ENCODE measurements at places on chromosomes 3 and 15.

GRCh38 chr3:20511863-20512505, 326.0 kb upstream of the SGO1 start:
- DNase-seq: no peak

DNA sequence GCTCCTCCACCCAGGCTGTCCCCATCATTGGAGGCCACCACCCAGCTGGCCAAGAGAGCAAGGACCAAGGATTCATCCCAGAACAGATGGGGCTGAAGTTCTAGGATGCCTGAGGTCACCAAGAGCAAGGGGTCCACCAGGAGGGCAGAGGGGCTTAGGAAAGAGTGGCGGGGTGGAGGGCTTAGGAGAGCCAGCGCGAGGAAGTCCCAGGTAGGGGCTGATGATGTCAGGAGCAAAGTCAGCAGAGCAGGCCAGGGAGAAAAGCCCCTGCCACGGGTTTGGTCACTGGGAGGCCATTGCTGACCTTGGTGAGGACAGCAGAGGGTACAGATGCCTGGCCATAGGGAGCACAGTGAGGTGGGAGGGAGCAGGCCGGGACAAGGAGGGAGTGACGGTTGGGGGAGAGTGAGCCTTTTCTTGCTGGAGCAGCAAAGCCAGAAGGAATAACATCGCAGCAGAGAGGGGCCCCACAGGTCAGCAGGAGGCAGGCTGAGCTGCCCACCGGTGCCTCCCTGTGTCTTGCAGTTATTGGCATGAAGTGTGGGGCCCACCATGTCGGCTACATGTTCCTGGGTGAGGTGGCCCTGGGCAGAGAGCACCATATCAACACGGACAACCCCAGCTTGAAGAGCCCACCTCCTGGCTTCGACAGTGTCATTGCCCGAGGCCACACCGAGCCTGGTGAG, 5.2 kb downstream of the PARP3 start:
- DNase-seq: no peak

- no peak for DNase-seq
Measured at GRCh38 chr3:47890828-47891612, 88.1 kb downstream of the DHX30 start.

- no peak for DNase-seq
Measured at GRCh38 chr3:188332085-188332484, 178.1 kb downstream of the LPP start.

DNA sequence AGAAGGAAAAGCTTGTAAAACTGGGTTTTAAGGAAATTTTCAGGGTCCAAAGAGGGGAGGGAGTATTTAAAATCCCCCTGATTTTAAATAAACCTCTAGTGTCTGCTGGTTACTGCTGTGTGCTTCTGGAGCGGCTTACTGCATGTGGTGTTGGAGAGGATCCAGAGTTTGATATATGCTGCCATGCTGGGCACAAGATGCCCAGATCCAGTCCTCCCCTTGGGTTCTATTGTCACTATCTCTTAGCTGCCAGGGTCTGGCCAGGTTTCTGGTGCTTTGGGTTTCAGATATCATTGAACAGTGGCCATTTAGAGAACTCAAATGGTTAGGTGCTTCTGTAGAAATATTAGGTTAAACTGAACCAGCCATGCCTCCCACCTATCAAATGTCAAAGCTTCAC, 27.5 kb downstream of the MINAR1 start:
- no peak for DNase-seq

DNA sequence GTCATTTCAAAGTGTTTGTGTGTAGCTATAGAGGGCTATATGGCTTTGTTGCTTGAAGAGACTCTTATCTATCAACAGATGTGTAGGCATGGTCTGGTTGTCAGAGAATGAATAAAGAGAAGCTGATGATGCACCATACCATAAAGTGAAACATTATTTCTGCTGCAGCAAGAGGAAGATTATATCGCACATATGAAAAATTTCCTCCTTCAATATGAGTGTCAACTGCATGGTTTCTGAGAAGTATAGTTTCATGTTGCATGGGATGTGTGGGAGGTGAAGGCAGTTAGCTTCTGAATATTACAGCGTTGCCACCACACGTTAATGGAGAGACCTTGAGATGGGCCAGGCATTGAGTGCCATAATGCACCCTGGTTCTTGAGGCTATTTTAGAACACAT, 217.9 kb downstream of the SATB1 start:
- no peak for DNase-seq

DNA sequence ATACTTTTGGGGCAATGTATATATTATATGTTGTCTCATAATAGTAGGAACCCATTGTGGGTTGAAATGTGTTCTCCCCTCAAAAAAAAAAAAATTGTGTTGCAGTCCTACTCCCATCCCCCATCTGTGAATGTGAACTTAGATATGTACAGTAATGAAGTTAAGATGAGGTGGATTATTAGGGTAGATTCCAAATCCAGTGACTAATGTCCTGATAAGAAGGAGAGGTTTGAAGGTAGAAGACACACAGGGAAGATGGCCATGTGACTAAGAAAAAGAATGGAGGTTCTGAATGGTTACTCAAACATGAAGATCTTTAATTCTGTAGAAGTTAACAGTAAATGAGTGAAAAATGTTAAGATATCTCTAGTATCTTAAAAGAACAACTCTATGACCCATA, 3.0 kb upstream of the ATOSA start:
- no peak for DNase-seq

- no peak for DNase-seq
Measured at GRCh38 chr3:139470199-139470598, 6.1 kb downstream of the RBP2 start.

DNA sequence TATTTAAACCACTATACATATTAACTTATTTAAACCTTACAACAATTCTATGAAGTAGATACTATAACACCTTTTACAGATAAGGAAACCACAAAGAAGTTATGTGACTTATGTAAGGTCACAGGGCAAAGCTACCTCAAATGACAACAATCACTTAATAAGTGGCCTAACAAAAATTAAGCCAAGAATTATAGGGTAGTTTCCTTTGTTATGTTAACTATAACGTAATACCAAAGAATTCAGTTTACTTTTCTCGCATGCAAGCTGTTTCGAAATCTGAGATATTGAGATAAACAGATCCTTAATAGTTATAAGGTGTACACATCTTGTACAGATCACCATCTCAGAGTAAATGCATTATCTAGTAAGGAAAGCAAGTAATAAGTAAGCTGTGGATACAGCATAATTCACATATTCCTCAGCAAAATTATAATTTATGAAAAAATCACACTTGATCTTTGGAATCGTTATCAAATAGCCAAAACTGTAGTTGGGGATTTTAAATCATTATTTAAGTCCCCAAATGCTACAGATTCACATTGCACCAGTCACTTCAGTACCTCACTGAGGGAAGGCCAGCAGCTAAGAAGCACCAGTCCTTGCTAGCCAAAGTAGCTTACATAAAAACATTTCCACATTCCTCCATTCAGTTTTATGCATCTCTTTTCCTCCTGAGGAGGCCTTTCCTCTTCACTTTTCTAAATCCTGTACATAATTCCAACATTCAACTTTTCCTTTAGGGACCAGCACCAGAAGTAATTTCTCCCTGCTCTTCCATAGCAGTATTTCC, 226.8 kb downstream of the TBC1D5 start:
- no peak for DNase-seq

DNA sequence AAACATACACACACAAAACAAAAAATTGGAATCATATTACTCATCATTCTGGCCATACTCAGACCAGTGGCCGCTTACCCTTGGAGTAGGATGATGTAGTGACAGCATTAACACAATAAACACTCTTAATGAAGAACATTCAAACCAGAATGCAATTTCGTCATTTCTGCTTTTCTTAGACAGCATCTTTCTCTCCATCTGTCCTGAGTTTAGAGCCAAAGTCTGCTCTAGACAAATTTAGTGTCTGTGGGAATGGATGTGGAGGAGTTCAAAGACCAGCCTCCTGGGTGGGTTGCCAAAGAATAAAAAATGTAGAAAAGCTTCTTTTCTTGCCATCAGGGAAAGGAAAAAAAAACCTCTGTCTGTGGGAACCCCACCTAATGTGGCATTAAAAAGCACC, 212.4 kb upstream of the POU1F1 start:
- DNase-seq: no peak

- DNase-seq: no peak
Measured at GRCh38 chr3:86653661-86654205, 337.2 kb downstream of the VGLL3 start.

DNA sequence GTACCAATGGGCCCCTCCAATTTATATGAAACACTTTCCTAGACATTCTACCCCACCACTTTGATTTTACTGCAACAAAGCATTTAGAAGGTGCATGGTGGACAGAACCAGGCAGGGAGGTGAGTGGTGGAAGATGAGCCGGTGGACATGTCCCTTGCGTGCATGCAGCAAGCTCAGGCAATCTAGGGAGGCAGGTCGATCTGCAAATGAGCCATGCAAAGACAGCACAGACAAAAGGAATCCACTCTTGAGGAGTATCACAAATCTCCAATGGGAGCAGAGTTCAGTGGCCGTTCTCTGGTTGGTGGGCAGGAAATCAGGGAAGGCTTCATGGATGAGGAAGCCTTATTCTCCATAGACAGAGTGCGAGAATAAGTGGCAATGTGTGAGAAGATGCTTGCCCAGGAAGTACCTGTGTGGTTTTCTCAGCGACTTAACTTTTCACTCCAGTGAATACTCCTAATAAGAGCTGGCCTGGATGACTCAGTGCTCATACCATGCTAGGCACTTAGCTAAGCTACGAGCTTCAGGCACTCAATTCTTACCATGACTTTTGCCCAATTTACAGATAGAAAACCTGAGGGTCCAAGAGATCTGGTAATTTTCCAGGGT, 152.5 kb downstream of the FOXP1 start:
- DNase-seq: no peak

Measured in stimulated activated effector memory CD8-positive, alpha-beta T cell treated with anti-CD3 and anti-CD28 coated beads, Interleukin-12 subunit alpha, Interleukin-12 subunit beta, amount 100 ng/mL, for 72 hours (primary cell).